WERI-Rb-1 (cell line): ENCODE measurements at places on chromosomes 1 and 21.

DNA sequence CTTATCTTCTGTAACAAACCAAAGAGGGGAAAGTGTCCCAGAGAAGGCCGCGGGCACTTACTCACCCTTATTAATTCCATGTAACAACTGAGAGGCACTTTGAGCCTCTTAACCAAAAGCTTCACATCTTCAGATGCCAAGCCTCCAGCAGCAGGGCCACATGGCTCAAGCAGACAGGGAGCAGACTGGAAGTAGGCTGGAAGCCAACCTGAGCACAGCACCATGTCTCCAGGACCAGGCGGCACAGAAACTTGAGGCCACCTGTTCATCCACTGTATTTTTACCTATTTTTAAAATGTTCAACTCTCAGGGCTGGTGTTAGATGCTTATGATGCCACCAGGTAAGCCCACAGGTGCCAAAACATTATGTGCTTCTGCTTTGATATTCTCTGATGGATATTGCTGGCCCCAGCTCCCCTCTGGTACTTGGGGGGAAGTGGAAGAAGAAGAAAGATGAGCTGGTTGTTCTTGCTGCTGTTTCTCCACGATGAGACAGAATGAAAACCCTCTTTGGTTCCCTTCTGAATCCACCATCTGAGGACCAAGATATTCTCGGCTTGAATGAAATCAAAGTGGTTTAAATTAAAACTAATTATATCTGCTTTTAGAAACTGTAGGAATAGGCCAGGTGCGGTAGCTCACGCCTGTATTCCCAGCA lies 30.6 kb upstream of the SDE2 start:
- no peak for DNase-seq

DNA sequence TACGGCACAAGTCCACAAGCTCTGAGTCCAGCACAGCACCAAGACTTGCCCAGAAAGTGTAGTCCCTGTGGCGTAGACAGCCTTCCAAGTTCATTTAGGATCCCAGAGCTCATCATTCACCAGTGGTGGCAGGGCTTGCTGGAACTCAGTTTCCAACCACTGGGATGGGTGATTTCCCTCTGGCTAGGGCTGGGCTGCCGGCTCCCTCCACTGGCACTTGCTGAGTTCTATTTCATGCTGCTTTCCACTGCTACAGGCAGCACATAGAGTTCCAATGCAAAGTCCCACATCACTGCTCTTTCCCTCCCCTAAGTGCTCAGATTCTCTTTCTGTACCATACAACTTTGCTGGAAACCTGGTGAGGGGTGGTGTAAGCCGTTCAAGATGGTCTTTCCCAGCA lies 510.3 kb upstream of the TMPRSS15 start:
- no peak for DNase-seq

DNA sequence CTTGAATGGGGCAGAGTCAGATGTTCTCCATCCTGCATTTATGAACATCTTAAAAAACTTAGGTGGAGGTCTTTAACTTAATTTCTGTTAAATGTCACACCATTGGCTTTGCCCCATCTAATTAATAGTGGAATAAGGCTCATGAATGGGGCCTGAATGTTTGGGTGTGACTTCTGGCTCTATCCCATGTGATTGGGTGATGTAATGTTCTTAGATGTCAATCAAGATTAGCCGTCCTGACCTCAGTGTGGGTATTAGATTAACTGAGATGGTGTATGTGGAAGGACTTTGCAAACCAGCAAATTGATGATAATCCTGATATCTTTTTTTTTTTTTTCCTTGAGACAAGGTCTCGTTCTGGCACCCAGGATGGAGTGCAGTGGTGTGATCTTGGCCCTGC lies 38.1 kb downstream of the C1orf21 start:
- no peak for DNase-seq

GRCh38 chr1:109048335-109048734 lies 6.4 kb upstream of the WDR47 start:
- DNase-seq: no peak

GRCh38 chr21:36217743-36218142 lies 61.1 kb downstream of the DOP1B start:
- no peak for DNase-seq

- no peak for DNase-seq
Observed at GRCh38 chr21:27060190-27060589, 93.3 kb upstream of the ADAMTS5 start.

DNA sequence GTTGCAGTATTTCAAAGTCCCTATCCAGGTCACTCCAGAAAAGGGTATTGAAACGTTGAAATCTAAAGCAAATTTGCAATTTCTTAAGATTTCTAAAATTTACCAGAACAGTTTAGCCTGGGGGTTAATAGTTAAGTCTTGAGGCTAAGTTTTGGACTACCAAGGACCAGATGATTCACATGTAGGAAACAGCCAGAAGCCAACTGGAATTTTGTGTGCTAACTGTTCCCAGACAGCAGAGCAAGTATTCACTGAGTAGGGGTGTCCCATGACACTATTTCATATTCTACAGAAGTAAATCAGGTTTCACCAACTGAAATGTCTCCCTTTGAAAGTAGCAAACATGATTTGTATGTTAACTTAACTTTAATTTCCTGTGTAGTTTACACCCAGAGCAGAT lies 11.5 kb upstream of the C1orf105 start:
- no peak for DNase-seq

DNA sequence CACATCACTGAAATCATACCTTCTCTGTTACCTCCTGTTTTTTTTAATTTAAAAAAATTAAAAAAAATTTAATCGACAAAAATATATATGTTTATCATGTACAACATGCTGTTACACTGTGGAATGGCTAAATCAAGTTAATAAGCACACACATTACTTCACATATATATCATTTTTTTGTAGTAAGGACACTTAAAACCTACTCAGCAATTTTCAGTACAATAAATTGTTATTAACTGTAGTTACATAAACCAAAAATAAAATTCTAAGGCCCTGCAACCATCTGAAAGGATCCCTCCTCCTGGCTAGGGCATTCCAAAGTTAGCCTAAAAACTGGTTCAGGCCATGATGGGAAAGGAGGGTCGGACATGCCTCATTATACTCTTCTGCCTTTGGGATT lies 23.6 kb upstream of the COQ8A start:
- DNase-seq: no peak

DNA sequence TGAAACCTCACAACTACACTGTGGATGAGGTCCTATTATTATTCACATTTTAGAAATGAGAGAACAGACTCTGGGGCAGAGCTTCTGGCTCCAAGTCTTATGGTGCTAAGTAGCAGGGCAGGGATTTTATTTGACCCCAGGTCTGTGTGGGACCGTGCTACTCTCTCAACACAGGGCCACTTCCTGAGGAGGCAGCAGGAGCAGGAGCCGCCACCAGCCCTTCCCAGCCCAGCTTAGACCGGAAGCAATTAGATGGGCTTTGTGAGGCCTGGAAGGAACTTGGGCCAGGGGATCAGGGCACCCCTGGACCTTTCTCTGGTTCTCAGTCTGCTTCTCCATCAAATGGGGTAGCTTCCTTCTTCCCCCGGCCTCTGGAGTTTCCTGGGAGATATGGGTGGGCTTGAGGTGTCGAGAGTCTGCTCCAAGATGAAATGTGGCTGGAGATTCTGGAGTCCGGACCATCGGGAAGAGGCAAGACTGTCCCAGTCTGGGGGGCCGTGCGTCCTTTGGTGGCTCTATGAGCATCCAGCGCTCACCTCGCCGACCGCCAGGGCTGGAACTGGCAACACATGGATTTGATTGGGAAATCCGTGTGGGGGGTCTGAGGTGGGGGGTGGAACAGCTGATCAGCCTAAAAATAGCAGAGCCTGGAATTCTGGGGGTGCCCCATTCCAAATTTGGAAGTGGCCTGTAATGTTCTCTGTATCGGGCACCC lies 136.8 kb downstream of the FOXD2 start:
- DNase-seq: no peak

GRCh38 chr1:192887426-192887825 lies 78.6 kb downstream of the RGS2 start:
- no peak for DNase-seq

DNA sequence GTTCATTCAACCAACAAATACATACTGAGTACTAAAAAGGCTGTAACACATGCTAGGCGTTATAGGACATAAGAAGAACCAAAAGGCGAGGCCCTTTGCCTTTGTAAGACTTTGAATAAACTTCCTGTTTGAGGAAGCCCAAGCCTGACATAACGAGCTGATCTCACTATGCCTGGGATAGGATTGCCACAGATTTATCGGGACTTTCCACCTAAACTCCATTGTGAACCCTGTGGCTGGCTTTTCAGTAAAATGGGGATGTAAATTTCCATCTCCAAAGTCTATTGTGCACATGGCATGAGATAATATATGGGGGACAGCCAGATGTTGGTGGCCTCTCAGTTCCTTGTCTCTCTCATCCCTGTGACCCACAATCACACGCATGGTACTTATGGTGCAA lies 41.9 kb downstream of the LMO4 start:
- no peak for DNase-seq
